ENCODE measurements at places on chromosomes 1 and 21.

GRCh38 chr1:237205400-237206064 is 163.5 kb downstream of the RYR2 start:
- no peak for DNase-seq

DNA sequence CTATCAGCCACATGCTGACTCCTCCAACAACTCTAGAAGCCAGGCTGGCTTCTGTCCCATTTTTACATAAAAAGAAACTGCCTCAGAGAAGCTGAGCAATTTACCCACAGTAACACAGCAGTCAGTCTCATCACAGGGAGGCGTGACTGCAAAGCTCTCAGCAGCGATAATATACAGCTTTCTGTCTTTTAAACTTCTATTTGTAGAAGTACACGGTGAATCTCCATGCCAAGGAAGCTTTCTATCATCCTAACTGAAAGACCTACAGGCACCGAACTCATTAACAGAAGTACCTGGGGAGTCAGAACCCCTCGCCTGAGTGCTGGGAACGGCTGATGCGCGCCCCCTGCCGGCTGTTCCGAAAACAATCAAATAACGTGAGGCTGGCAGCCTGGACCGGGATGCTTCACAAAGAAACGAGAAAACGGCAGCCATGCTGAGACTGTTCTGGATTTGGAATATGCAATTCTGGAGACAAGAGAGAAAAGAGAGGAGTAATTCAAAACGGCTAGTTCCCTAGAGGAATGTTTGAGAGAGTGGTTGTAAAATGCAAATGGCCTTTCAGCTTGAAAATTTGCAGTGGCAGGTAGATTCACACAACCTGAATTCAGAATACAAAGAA is 43.5 kb upstream of the RAB4A start:
- DNase-seq, result peak; percentile 47

- DNase-seq, result no peak
These were observed 79.2 kb downstream of the RIPK4 start for GRCh38 chr21:41687633-41688032.

DNA sequence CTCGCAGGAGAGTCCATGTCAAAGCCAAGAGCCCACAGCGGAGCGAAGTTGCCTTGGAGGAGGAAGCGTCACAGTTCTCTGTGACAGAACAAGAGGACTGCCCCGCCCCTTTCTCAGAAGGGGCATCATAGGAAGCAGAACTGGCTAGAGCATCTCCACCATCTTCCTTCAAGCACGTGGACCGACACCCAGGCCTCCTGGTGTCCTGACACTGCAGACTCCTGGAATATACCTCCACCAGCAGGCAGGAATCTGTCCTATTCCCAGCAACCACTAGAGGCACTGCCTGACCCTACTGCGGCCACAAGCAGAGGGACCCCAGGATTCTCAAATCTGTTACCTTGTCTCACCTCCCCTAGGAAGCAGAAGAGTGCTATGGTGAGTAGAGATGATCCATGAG is 37.8 kb downstream of the GPA33 start:
- DNase-seq, result no peak

DNA sequence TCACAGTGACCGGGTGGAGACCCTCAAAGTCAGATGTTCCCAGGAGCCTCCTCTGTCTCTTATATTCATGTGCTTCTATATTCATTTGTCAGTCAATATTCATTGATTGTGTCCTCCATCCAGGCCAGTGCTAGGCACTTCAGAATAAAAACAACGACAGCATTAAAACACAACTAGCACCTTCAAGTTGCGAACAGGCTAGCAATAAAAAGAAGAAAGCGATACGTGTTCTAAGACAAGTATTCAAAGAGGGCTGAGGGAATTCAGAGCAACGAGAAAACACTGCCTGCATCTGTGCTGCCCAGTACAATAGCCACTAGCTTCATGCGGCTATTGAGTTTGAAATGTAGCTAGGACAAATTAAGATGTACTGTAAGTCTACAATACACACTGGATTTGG is 138.0 kb downstream of the PLXNA2 start:
- DNase-seq, result no peak

- no peak for DNase-seq
These were observed 443.2 kb downstream of the CAMTA1 start for GRCh38 chr1:7228252-7228961.

- peak; percentile 65 for DNase-seq
These were observed 32.2 kb upstream of the EPB41 start for GRCh38 chr1:28882009-28882628.

DNA sequence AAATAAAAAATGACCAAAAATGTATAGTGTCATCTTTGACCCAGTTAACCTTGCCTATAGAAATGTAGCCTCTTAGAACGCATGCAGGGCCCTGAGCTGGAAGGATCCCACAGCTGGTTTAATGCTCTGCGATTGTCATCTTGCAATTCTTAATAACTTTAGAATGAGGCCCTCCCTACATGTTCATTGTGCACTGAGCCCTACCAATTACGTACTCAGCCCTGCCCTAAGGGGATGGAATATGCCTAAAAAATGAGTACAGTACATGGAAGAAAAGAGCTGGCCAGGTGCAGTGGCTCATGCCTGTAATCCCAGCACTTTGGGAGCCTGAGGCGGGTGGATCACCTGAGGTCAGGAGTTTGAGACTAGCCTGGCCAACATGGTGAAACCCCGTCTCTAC is 57.8 kb upstream of the BCAR3 start:
- DNase-seq, result no peak

GRCh38 chr1:112325504-112325903 is 70.5 kb upstream of the CTTNBP2NL start:
- DNase-seq, result no peak

- peak; percentile 86 for DNase-seq
These were observed 26.9 kb upstream of the GPR88 start for GRCh38 chr1:100511058-100511457.

DNA sequence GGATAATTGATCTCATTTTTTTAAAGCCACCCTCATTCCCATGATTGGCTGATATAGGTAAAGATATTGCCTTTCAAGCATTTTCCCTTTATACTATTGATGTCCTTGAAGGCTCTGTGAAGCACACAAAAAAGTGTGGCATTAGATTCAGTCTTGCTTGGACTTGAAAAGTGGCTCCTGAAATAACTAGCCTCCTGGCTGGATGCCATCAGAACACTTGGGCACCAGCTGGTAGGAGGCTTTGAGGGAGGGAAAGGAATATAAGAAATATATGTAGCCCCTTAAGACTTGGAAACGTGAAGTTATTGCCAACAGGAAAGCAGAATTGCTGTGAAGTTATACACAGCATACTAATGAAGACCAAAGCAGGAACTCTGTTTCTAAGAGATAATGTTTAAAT is 14.1 kb downstream of the MTR start:
- no peak for DNase-seq

DNA sequence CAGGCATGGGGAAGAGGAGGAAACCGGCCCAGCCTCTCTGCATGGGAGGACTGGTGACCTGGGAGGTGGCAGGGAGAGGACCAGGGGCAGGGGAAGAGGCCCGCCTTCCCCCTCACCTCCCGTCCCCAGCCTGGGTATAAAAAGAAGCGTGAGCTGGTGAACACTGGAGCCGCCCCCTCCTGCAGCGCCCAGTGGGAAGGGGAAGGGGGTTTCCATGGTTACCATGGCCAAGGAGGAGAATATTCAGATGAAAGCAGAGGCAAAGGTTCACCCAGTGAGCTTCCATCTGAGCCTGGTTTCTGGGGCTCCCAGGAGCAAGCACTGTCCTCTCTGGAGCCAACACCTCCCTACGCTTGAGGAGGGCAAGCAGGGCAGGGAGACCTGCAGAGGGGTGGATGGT is 54.9 kb downstream of the ACOT7 start:
- DNase-seq, result no peak

- DNase-seq, result peak; percentile 44
These were observed 250.3 kb upstream of the SGIP1 start for GRCh38 chr1:66283622-66284041.

DNA sequence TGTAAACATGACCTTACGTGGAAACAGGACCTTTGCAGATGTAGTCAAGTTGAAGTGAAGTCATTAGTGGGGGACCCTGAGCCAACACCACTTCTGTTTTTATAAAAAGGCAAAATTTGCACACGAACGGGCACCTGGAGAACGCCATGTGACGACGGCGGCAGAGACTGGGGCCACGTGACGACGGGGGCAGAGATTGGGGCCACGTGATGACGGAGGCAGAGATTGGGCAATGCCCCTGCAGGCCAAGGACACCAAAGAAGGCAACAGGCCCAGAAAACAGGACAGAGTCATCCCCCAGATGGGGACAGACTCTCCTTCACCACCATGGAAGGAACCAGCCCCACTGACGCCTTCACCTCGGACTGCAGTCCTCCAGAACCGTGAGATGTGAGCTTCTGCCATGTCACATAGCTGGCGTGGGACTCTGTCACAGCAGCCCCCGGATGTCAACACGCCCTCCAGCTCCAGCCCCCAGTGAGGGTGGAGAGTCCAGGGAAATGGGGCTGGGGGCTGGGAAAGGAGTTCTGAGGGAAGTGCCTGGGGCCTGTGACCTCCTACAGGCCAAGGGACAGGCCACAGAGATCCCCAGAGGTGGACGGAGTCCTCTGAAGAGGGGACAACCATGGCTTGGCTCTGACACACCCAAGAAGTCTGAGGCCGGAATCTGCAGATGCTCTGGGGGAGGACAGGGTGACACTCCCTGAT is 4.0 kb downstream of the KRTAP12-4 start:
- DNase-seq, result no peak

GRCh38 chr1:34406377-34406776 is 229.7 kb downstream of the C1orf94 start:
- no peak for DNase-seq

GRCh38 chr1:102901996-102902395 is 206.3 kb downstream of the COL11A1 start:
- DNase-seq, result no peak

DNA sequence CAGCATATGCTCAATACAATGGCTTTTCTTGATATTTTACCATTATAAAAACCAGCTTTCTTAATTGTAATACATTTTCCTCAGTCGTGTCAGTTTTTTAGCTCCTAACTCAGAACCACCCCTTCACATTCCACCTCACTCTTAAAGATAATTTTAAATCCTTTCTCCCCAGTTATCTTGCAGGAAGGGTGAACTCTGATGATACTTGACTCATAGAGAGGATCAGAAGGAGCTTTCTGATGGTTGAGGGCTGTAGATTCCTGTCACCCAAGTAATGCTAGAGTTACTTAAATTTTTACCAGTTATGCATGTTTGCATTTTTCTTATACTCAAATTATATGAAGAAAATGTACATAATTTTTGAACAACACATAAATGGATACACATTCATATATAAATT is 233.7 kb downstream of the NCAM2 start:
- DNase-seq, result no peak

- DNase-seq, result no peak
These were observed 469.8 kb downstream of the DSCAM start for GRCh38 chr21:40377135-40377534.

GRCh38 chr1:153573351-153573750 is 7.7 kb upstream of the S100A2 start:
- DNase-seq, result peak; percentile 55

DNA sequence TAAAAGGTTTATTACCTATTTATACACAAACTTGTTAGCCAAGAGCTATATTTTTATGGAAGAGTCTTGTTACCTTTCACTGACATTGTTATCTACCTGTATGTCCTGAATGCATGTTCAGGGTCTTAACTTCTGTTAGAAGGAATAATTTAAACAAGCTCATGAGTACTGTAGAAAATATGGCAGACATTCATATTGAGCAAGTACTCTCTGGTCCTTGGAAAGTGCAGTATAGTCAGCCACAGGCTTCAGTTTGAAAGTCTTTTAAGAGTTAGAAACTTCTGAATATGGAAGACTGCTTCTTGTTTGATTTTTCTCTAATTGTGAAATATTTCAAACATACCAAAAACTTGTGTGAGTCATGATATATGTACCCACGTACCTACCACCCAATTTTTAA is 16.6 kb downstream of the DIP2A start:
- DNase-seq, result no peak

DNA sequence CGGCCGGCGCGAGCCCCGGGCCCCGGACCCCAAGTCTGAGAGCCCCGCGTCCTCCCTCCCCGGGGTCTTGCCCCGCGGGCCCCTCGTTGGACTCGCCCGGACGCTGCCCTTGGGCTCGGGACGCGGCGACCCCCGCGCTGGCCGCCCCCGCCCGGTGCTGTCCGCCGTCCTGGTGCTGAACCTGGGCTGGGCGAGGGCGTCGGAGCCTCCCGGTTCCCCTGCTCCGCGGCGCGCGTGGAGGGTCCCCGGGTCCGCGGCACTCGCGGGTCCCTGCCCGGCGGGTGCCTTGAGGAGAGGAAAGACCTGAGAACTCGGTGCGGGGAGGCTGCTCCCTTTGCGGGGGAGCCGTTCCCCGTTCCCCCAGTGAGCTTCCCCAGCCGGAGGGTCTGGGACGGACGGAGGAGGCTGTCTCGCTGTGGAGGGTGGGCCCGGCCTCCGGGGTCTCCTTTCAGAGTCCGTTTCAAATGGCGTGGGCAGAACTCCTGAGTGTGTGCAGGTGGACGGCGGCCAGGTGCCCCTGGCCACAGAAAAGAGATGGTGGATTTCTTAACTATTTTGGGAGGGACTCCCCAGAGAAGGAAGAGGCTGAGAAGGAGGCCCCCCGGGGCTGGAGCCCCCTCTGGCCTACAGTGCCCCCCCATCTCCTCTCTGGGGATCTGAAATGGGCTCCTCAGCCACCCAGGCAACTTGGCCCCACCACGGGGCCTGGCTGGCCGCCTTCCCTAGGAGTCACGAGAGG is 595 bp downstream of the GABRD start:
- no peak for DNase-seq

DNA sequence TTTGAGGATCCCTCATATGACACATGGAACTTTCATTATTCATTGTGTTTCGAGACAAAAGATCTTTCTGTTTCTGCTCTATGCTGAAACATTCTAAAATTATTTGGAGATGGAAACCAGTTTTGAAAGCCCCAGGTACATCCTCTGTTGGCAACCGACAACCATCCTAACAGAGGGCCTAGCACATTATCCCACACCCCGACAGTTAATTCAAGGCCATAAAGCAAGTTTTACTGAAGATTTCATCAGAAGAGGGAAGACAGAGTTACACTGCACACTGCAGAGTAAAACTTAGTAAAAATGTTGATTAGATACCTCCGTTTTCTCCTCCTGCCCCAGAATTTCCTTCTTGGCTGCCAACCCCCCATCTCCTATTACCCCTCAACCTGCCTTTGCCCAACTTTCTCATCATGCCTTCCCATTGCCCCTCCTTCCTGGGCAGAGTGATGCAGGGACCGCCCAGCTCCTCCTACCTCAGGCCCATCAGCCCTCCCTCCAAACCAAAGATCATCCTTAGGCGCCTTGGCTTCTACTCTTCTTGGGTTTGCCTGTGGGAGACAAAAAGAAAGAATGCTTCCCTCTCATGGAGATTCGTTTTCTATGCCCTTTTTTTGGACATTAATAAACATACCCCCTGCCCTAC is 52.9 kb upstream of the CITED4 start:
- DNase-seq, result no peak
